SK-N-DZ (cell line): ENCODE measurements at places on chromosomes 3 and 15.
A peak's percentile ranks its signal among the peaks of the same experiment; 100 is the strongest.

DNA sequence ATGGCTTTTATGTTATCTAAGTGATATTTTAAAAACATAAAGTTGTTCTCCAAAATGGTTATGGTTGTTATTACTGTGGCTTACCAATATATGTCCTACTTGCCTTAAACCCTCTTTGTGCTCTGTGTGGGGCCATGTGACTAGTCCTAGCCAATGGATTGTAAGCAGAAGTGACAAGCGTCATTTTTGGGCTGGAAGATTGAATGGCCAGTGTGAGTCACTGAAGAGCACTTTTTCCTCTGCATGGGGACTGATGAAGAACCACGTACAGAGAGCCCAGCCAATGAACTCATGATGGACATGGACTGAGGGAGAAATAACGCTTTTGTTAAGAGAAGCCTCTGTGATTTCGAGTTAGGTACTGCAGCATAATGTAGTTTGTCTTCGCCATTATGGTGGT is 332.7 kb downstream of the EDEM1 start:
- no peak for DNase-seq

DNA sequence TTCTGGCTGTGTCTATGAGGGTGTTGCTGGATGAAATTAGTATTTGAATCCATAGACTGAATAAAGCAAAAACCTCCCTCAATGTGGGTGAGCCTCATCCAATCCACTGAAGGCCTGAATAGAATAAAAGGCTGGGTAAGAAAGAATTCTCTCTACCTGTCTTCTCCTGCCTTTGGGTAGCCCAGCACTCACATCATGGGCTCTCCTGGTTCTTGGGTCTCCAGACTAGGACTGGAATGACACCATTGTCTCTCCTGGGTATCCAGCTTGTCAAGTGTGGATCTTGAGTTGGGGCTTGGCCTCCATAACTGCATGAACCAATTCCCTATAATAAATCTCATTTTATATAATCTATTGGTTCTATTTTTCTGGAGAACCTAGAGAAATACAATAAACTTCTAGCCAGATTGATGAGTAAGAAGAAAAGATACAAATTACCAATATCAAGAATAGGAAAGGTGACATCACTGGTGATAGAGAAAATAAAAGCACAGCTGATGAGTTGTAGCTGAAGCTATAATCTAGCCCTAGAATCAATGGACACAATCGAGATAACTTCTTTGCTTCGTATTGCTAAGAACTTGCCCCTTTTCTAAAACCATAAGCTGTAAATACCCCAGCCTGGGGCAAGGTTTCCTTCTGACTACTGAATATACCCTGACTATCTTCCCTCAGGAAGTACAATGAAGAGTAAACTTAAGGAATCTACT is 106.4 kb downstream of the ANO10 start:
- DNase-seq = no peak

DNA sequence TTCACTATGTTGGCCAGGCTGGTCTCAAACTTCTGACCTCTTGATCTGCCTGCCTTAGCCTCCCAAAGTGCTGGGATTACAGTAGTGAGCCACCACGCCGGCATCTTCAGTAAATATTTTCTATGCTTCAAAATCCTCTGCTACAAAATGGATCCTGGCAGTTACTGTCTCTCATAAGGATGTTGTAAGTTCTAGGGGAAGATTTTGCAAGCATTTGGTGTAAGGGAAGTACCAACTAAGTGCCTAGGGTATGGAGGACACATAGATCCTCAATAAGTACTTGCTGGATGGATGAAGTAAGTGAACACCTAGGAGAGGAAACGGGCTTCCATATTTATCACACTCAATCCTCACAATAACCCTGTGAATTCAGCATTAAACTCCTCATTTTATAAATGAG is 6.6 kb downstream of the TM4SF4 start:
- DNase-seq = no peak

GRCh38 chr3:194749631-194750490 is 64.2 kb downstream of the FAM43A start:
- no peak for DNase-seq

GRCh38 chr3:104901396-104901795 is 465.3 kb upstream of the ALCAM start:
- no peak for DNase-seq

- DNase-seq = no peak
These were observed 22.0 kb downstream of the TMPRSS7 start for GRCh38 chr3:112056451-112056929.

GRCh38 chr3:189561256-189561655 is 69.9 kb upstream of the TP63 start:
- DNase-seq = no peak

- DNase-seq = no peak
These were observed 5.8 kb upstream of the ANKDD1A start for GRCh38 chr15:64905941-64906340.

DNA sequence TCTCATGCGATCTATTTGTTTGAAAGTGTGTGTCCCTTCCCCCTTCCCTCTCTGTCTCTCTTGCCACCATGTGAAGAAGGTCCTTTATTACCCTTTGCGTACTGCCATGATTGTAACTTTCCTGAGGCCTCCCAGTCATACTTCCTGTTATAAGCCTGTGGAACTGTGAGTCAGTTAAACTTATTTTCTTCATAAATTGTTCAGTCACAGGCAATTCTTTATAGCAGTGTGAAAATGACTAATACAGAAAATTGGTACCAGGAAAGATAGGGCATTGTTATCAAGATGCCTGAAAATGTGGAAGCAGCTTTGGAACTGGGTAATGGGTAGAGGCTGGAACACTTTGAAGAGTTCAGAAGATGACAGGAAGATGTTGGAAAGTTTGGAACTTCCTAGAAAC is 743.7 kb upstream of the NECTIN3 start:
- no peak for DNase-seq

DNA sequence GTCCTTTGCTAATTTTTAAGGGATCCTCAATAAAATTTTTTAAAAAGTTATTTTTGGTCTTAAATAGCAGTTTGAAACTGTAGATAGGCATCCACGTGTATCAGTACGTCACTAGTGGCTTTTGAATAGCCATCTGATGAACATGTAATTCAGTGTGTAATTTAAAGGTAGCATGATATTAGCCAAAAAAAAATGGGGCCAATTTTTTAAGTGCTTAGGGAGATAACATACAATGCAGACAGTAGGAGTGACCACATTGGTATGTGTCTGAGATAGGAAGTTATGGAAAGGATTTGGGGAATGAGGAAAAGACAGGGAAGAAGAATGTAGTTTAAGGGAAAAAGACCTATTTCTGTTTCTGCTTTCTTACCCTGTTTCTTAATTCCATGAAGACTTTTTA is 2.5 kb downstream of the AP4E1 start:
- DNase-seq = no peak

GRCh38 chr15:58467722-58468423 is 36.1 kb downstream of the LIPC start:
- no peak for DNase-seq

DNA sequence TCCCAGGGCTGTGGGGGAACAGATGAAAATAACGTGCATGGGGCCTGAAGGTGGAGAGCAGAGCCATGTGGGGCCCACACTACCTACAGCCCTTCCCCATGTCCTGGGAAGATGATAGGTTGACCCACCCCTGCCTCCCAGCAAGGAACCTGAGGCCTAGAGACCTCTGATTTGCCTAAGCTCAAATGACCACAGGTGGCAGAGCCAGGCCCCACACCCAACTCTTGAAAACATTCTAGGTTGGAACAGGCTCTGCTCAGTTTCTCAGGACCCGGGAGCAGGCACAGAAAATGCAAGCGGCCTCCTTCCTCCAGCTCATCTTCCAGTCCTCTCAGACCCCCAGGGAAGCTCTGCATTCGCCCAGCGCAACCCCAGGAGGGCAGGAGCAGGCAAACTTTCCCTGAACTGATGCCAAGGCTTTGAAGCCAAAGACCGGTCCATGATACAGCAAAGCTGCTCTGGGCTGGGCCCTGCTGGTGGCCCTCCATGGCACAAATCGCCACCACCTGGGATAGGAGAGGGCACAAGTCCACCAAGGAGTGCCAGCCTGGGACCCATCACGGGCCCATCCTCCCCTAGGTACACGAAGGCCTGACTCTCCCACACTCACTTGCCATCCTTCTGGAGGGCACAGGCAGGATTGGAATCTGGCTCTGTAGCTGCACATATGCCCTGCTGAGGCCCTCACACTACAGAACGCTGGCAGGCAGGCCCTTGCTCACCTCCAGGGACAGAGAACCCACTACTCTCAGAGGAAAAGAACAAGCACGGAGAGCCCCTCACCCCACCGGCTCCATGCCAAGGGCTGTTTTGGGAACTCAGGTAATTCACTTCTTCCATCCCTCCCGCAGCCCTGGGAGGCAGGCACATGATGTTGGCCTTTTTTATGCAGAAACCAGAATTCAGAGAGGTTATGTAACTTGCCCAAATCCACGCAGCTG is 51.0 kb upstream of the FURIN start:
- no peak for DNase-seq

- DNase-seq = peak; percentile 30
These were observed 152.7 kb downstream of the IL20RB start for GRCh38 chr3:137110392-137110996.

GRCh38 chr15:89105147-89105546 is 16.9 kb downstream of the ABHD2 start:
- no peak for DNase-seq

- no peak for DNase-seq
These were observed 83.0 kb downstream of the WNT7A start for GRCh38 chr3:13796701-13797460.

GRCh38 chr3:122992676-122993075 is 34.9 kb downstream of the SEMA5B start:
- DNase-seq = no peak

DNA sequence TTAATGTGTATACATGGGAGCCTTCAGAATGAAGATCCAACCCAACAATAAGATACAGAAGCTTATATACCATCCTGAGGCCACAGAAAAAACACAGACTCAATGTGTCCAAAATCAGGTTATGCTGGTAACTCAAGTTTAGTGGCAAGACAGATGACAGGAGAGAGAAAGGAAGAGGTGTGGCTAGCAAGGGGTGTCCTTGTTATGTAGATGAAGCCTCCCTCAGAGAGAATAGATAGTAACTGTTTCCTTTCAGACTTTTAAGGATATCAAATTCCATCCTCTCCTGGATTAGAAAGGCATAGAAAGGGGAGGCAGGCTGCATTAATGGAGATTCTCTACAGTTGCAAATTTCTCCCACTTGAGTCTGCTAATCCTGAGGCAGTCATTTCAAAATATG is 447.4 kb downstream of the GABRB3 start:
- DNase-seq = no peak

DNA sequence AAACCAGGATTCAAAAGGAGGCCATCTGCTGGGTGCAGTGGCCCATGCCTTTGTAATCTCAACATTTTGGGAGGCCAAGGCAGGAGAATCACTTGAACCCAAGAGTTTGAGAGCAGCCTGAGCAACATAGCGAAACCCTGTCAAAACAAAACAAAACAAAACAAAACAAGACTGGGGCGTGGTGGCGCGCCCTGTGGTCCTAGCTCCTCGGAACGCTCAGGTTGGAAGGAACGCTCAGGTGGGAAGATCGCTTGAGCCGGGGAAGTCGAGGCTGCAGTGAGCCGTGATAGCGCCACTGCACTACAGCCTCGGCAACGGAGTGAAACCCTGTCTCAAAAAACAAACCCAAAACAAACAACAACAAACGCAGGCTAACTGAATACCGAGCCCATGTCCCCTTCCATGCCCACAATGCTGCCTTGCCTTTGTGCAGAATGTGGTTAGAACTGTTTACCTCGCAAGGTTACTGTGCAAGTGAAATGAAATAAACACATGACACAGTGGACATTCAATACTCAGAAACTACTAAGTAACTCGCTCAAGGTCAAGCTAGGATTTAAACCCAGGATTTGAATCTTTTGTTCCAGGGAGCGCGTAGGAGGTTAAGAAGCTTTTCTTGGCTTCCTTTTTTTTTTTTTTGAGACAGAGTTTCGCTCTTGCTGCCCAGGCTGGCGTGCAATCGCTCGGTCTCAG is 766 bp upstream of the EMC4 start:
- peak; percentile 24 for DNase-seq

DNA sequence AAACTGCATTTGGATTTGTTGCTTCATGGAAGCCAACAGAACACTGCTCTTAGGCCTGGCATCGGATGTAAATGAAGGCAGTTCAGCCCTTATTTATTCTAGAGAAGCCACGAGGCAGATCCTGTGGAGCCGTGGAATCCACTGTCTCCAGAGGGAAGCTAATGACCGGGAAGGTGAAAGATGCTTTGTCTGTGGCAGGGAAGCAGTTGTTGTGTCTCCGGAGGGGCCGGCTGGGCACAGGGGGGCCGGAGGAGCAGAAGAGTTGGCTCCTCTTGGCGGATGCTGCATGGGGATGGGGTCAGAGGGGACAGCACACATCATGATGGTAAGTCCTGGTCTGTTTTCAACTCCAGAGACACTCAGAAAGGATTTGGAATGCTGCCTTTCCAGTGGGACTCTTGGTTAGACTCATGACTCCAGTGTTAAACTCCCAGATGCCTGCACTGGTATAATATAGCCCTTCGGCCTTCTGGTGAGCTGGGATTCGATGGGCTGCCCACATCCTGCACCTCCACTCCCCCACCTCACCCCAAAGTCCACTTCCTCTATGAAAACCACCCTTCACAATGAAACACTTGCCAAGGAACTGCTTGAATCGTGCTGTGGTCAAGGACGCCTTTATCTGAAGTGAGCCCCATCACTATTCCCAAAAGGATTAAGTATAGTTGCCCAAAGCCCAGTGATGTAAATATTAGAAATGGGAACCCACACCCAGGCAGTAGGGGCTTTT is 33.6 kb downstream of the TPM1 start:
- no peak for DNase-seq

DNA sequence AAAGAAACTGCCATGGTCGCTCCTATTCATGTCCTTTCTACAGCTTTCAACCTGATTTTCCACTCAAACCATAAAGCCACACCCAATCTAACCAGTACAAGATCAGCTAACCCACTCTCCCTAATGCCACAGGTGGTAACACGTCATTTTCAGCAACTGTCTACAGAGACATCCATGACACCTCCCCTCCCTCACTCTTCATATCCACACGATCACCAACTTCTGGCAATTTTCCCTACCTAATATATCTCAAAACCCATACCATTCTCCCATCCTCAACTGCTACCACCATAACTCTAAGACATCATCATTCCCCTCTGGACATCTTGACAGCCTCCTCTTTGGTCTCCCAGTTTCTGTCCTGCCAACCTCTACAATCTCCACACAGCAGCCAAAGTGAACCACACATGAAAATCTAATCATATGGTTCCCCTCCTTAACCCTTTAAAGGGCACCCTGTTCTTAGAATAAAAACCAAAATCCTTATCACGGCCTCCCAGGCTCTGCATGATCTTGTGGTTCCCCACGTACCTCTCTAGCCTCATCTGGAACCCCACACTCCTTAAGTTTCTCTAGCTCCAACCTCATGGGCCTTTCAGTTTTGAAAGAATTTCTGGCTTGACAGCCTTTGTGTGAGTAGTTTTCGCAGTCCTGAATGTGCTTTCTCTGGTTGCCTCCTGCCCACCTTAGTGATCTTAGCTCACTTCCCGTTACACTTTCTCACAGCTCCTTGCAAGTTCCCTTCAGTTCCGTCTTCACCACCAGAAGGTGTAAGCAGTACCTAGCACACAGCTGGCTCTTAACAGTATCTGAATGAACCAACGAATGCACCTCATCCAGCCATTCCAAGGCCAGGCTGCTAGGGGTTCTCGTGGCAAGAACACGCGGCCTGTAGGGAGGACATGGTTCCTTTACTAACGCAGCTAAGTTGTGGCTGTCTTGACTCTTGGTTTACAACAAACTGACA is 33.4 kb downstream of the SPINK8 start:
- DNase-seq = no peak
